ENCODE measurements at places on chromosomes 5 and 9.

- no peak for DNase-seq
Measured at GRCh38 chr9:96674906-96675538, 19.9 kb upstream of the PRXL2C start.

GRCh38 chr5:77843570-77844372, 67.6 kb upstream of the TBCA start:
- DNase-seq: no peak

GRCh38 chr5:84113246-84114105, 271.2 kb downstream of the EDIL3 start:
- no peak for DNase-seq

DNA sequence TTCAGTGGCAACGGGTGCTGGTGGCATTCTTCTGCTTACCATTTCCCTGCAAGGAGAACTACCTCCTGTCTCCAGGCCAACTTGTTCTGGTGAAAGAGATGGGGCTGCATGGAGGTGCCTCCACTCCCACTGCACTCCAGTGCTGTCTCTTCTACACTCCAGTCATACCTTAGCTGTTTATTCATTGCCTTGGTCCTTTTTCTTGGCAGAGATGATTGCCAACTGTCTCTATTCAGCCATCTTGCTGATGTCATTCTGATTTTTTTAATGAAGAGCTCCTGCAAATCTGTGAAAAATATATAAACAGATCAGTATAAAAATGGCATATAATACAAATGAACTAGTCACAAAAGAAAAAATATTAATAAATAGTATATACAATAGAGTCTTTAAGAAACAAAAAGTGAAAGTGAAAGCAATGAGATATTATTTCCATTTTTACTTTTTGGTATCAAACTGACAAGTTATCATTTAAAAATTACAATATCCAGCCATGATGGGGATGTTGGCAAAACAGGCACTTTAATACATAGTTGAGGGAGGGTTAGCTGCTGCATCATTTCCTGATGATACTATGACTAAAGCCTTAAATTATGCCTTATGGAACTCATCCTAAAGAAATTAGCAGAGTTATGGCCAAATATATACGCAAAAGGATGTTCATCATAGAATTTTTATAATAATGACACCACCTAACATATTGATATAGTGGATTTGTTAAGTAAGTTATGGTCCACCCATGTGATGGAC, 109.4 kb downstream of the CARTPT start:
- DNase-seq: no peak

DNA sequence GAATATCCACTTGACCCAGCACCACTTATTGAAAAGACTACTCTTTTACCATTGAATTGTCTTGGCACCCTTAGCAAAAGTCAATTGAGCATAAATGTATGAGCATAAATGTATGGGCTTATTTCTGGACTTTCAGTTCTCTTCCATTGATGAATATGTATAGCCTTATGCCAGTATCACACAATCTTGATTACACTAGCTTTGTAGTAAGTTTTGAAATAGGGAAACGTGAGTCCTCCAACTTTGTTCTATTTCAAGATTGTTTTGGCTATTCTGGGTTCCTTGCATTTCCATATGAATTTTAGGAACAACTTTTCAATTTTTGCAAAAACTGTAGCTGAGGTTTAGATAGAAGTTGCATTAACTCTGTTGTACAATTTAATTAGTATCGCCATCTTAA, 601.0 kb downstream of the TLE1 start:
- no peak for DNase-seq

DNA sequence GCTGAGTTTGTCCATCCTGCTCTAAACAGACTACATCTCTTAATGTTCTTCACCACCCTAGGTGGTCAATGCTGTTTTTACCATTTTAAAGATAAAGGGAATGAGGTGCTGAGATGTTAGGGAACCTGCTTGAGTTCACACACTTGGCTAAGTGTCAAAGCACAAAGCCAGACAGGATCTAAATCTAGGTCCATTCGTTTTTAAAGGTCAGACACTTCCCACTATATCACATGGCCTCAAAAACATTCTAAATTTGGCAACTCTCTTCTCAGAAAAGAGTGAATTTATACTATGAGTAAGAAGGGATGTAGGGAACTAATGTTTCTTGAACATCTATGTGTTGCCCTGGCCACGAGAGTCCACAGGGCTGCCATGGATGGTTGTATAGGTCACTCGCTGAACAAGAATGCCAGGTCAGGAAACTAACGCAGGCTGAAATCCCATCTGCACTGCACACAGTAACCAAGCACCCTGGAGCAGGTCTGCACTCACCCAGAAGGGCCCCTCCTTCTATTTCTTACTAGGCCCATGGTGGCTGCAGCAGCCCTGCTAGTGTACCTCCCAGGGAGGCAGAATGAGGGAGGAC, 213.0 kb downstream of the SPOCK1 start:
- no peak for DNase-seq

DNA sequence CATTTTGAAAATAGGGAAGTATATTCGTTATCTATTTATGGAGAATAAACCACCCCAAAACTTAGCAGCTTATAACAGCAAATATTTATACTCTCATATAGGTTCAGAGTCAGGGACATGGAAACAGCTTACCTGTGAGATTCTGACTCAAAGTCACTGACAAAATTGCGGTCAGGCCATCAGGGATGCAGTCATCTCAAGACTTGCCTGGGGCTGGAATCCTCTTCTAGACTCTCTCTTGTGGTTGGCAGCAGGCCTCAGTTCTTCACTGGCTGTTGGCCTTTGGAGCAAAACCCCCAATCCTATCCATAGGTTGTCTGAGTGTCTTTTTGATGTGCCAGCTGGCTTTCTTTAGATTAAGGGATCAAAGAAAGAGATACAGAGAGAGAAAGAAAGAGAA, 275.6 kb downstream of the SEC61B start:
- DNase-seq: no peak

GRCh38 chr9:118473521-118473920, 769.3 kb downstream of the TLR4 start:
- no peak for DNase-seq

DNA sequence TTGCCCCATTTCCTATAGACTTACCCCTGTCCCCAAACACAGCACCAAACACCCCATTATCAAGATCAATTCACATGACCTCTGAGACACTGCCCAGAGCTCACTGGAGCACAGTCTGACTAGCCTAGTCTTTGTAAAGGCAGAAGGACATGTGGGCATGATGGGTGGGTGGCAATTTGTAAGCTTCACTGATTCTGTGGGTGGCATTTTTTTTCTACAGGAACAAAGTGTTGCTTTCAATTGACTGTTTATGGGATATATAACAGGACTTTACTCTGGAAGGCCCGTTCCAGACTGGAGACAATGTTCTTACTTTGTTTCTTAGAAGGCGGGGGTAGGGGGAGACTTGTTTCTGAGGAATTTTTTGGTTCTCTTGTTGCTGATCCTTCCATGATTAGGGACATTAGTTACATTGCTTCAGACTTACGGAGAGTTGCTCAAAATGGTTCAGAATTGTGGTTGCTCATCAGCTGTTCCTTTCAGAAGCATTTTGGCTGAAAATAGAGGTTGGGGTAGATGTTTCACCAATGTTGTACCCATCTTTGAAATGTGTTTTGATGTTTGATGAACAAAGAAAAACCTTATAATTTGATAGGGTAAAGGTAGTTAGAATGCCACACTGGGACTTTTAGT, 20.2 kb downstream of the NNT start:
- DNase-seq: no peak

Data from NCI-H1694 (cell line).